ENCODE measurements at places on chromosomes 5 and 9.

GRCh38 chr5:111984044-111984443, 227.1 kb upstream of the NREP start:
- no peak for DNase-seq

DNA sequence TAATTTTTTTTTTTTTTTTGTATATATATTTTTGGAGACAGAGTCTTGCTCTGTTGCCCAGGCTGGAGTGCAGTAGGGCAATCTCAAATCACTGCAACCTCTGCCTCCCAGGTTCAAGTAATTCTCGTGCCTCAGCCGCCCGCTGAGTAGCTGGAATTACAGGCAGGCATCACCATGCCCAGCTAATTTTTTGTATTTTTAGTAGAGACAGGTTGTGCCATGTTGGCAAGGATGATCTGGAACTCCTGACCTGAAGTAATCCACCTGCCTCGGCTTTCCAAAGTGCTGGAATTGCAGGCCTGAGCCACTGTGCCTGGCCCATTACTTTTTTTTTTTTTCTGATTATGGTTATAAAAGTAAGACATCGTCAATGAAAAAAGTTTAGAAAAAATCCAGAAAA, 84.0 kb upstream of the LMNB1 start:
- DNase-seq = no peak

DNA sequence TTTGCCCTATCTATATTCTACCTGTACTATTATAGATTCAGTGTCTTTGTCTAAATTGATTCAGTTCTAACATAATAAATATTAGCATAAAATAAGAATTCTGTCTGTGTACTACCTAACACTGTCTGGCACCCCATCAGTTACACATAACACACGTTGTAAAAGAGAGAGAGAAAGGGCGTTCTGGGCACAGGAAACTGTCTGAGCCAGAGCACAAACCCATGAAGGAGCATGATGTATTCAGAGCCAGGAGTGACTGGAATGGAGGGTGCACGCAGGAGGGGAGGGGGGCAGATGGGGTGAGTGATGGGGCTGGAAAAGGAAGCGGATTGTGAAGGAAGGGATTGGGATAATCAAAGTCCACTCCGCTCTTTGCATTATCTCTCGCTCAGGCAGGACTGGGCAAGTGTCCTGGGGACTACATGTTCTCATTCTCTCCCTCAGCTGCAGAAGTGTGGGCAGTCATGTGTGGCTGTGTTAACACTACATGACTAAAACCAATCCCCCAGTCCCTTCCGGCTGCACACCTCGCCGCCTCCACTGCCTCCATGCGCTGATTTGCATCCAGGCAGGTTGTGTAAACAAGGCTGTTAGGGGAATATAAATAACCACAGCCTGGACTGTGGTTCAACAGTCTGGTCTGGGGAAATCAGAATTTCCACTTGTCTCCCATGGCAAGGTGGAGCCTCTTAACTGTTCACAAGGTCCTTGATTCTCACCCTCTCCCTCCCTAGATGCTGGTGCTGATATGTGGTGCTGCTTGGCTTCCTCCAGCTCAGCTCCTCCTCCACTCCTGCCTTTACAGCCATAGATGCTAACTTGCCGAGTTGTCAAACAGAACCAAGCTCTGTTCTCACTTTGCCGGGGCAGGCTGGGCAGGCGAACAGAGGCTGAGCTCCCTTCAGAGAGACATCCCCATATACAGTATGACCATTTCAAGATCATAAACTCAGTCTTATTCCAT, 367.5 kb upstream of the BRINP1 start:
- no peak for DNase-seq

DNA sequence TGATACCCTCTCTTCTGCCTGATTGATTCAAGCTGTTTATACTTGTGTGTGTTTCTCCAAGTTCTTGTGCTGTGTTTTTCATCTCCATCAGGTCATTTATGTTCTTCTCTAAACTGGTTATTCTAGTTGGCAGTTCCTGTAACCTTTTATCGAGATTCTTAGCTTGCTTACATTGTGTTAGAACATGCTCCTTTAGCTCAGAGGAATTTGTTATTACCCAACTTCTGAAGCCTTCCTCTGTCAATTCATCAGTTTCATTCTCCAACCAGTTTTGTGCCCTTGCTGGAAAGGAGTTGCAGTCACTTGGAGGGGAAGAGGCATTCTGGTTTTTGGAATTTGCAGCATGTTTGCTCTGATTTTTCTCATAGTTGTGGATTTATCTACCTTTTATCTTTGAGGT, 126.2 kb upstream of the FTMT start:
- DNase-seq = no peak

- no peak for DNase-seq
These were observed 53.0 kb upstream of the BOD1 start for GRCh38 chr5:173669483-173669882.

GRCh38 chr5:176723440-176723839, 76.2 kb downstream of the TSPAN17 start:
- no peak for DNase-seq

DNA sequence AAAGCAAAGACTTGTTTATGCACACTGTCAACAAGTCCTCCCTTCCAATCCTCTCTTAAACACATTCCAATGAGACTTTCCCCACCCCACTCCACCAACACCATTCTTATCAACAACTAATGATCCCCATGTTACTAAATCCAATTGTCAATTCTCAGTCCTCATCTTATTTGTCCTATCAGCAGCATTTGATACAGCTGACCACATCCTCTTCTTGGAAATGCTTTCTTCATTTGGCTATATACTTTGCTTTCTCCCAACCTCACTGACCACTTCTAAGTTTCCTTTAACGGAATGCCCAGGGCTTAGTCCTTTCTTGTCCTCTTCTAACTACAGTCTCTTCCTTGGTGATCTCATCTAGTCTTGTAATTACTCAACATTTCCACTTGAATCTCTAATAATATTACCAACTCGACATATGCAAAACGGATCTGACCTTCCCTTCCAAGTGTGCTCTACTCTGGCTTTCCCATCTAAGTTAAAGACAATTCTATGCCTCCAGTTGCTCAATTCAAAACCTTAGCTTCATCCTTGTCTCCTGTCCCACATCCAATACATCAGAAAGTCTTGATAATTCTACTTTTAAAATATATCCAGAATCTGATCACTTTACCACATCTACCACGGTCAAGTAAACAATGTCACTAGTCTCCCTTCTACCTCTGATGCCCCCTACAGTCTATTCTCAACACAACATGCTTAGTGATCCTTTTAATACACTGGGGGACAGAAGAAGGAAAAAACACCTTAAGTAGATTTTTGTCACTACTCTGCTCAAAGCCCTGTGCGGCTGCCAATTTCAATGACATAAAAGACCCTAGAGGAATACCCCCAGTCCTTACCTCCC, 25.5 kb downstream of the AGTPBP1 start:
- no peak for DNase-seq

- DNase-seq = no peak
These were observed 1.9 kb downstream of the FOXB2 start for GRCh38 chr9:77021291-77021894.

GRCh38 chr9:35700942-35701341, 11.2 kb upstream of the TPM2 start:
- no peak for DNase-seq

DNA sequence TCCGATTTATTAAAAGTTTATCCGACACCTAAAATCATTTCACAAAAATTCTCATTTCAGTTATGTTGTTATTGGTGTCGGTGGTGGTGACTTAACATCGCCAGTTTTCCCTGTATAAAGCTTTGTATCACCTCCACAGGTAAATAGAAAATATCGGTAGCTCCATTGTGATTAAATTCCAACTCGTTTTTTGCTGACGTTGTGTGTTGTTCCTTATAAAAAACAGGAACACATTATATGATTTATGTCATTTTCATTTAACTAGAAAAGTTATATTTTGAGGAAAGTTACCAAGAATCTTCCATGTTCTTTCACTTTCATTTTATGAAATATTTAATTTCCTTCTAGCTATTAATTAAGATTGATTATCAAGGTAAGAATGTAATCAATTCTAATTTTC, 635.9 kb downstream of the CDH18 start:
- DNase-seq = no peak

- DNase-seq = peak; percentile 95
These were observed 192.5 kb downstream of the CDK5RAP2 start for GRCh38 chr9:120387257-120388002.

- no peak for DNase-seq
These were observed 572.6 kb downstream of the TLR4 start for GRCh38 chr9:118276784-118277183.

DNA sequence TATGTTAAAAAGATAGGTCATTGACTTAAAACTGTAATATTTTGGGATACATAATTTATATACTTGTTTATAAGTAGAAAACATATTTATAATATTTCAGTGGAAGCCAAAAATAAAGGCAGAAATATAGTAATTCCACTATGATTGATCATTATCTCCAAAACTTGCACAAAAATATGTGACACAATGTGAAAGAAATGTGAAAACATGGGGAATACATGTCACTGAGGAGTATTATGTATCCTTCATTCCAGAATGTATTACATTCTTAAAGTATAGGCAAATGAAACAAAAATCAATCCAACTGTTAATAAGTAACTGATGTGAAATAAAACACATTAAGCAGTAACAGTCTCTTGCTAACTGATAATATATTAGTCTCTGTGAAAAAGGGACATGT, 236.7 kb downstream of the CDH18 start:
- no peak for DNase-seq

DNA sequence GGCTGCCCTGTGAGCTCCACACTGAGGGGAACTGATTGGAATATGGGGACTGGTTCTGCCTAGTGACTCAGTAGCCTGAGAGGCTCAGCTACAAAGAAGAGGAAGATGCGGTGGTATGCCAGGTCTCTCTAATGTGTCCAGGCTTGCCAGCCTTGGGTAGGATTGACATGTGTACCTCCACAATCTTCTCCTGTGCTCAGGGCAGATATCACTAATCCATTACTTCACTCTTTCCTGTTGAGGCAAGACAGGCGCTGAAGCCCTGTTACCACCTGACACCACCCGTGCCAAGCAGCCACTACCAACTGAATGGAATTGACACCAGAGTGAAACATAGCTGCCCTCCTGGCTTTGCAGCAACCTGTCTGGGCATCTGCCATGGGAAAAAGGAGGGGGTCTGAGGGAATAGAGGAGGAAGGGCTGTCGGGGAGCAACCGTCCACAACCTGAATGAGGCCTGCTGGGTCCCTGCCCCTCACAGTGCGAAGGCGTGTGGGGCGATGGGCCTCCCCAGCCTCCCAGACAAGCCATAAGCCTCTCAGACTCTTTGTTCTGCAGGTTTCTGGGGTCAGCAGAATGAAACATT, 114.7 kb upstream of the CXCL14 start:
- DNase-seq = no peak

- no peak for DNase-seq
These were observed 12.2 kb downstream of the CDH18 start for GRCh38 chr5:19975795-19976194.

DNA sequence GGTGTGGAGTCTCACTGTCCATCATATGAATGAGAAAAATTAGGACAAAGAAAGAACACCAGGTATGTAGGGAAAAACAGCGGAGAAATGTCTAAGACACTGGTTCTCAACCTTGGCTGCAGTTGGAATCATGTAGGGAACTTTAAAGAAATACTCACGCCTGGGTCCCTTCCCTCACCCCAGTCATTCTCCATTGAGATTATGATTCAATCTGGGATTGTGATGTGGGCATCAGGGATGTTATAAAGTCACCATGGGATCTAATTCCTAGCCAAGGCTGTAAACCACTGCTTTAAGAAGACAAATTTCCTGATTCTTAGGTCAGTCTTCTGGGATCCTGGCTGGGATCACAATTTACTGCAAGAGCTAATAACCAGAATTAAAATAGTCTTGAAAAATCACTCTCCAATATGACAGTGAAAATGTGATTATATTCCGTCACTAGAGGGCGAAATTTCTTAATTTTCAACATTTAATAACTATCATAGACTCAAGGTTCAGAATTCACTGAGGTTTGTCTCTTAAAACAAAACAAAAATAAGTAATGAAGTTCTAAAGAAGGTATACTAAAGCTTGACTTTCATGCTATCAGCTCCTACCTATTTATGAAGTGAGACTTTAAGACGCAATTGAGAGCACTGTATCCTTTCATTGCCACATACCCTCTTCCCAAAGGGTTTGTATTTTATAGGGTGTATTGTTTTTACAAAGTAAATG, 60.5 kb downstream of the GLDC start:
- DNase-seq = peak; percentile 3

DNA sequence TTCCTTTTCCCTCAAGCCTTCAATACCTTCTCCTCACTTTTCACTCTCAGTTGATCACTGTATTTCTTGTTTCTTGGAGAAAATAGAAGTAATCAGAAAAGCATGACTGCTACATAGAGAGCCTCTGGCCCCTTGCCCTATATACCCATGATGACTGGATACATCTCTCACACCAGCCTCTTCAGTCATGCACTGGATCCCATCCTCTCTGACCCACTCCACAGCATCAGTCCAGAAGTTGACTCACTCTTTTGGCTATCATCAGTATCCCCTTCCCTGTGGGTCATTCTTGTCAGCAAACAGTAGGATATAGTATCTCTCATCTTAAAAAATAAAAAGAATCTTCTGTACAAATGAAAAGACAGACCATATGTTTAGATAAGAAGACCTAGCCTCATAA, 32.9 kb downstream of the PTCD2 start:
- no peak for DNase-seq

DNA sequence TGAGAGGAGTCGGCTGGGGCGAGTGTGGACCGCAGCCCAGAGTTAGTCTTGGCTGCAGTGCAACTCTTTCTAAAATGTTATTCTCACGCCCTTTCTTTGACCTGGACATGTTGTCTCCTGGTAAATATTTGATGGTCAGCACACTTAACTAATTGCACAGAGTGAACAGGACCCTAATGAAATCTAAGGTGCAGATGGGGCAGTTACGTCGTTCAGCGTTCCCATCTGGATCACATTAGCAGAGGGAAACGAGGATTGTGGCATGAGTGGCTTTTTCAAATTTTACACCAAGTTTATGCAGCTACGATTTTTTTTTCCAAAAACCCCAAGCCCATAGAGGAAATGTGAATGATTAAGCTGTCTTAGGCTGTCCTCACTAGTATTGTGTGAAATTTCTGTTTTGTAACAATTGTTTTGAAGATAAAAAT, 483 bp downstream of the C9orf85 start:
- DNase-seq = no peak

- DNase-seq = no peak
These were observed 240.1 kb upstream of the GRAMD2B start for GRCh38 chr5:126182971-126183695.

DNA sequence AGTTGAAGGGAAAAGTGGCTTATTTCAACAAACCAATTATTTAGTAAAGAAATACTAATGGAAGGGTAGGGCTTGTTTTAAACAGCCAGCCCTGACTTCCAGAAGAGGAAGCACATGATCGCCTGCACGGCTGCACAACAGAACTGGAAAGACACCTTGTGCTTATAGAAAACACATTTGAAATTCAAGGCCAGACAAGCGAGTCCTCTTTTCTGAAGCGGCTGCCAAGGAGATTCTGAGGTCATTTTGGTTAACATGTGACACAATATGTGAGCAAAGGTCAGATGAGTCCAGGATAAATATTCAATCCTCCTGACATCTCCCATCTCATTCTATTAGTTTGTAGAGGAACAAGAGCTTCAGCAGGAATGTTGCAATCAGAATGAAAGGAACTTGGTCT, 461.4 kb upstream of the ST8SIA4 start:
- DNase-seq = no peak

GRCh38 chr5:129963359-129963758, 59.1 kb downstream of the CHSY3 start:
- no peak for DNase-seq

- DNase-seq = no peak
These were observed 35.9 kb downstream of the MAMDC2 start for GRCh38 chr9:70079417-70080037.

- DNase-seq = no peak
These were observed 114.4 kb upstream of the LIFR start for GRCh38 chr5:38670878-38671277.

Data from SHP77 treated with DMSO at 0.1 percent for 48 hours (cell line).